ENCODE measurements at places on chromosomes 5 and 9.

GRCh38 chr9:97506306-97506705 is 4.8 kb downstream of the TMOD1 start:
- no peak for DNase-seq

DNA sequence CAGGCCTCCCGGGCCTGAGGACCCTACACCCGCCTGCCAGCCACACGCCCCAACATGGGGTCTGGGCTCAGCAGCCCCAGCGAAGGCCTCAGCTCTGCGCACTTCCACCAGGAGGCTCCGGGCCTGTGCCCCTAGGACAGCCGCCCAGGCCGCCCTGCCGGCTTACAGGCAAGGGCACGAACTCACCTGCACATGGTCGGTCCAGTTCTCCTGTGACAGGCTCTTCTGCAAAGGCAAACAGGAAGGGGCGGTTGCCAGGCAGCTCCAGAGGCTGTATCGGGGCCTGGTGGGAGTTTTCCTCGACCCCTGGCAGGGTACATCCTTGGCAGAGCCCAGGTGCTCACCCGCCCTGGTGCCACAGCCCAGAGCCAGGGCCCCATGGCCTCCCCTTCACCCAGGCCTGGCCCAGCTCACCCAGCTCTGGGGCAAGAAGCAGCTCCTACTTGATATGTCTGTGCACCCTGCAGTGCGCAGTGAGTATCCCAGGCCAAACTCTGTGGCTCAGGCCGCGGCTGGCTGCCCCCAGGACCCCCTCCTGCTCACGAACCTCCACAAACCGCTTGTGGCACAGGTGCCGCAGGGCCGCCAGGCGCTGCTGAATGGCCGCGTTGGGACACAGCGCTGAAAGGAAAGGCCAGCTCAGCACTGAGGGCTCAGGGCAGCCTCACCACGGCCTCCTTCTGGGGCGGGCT is 52.2 kb upstream of the NRARP start:
- no peak for DNase-seq

DNA sequence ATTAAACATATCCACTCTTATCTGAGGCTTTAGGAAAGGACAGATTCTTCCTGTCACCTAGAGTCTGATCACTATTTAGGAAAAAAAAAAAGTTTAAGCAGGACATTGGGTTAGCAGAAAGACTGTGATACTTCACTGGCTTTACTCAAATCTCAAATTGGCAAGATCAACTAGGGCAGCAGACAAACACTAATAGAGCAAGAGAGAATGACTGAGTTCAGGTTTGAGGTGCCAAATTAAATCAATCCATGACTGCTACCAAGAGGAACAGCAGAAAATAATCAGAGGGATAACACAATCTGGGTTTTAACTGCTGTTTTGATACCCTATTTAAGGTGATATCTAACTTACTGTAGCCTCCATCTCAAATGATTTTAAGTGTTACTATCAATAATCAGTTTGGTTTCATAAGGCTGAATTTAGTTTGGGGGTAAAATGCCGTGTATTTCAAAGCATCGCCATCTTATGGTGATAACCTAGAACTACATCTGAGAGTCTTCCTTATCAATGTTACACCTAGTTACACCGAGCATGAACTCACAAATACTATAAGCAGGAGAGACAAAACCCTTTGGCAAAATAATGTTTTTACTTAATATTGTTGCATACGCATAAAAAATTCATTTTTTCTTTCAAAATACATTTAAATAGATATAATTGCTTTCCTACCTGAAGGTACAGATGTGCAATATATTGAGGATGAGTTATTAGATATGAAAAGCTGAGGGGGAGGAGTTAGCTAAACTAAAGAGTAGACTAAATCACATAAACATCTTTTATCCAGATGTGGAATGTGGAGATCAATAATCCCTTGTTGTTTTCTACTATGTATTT is 286.4 kb upstream of the CDH12 start:
- no peak for DNase-seq

GRCh38 chr9:71729816-71730526 is 38.3 kb downstream of the CEMIP2 start:
- no peak for DNase-seq

- DNase-seq = no peak
Measured at GRCh38 chr9:120080849-120081248, 499.1 kb downstream of the CDK5RAP2 start.

DNA sequence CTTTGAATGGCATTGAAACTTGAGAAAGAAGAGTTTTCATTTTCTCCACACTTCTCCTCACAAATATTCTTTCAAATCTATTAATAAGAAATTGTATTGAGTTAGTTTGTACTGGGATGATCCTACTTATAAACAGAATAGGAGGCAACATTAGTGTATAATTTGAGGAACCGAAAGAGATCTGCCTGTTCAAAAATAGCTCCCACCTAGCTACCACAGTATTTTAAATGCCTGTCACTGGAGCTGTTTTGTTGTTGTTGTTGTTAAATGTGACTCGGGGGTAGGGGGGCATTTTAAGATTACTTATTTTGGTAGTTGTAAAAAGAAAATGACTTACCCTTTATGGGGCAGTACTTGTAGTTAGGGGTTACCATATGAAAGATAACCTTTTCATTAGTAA is 20.1 kb upstream of the HAPLN1 start:
- DNase-seq = no peak

GRCh38 chr9:124215368-124215910 is 42.3 kb upstream of the NEK6 start:
- DNase-seq = no peak

- no peak for DNase-seq
Measured at GRCh38 chr5:73985145-73985544, 359.1 kb downstream of the ARHGEF28 start.

- no peak for DNase-seq
Measured at GRCh38 chr5:14306329-14306815, 163.2 kb downstream of the TRIO start.

DNA sequence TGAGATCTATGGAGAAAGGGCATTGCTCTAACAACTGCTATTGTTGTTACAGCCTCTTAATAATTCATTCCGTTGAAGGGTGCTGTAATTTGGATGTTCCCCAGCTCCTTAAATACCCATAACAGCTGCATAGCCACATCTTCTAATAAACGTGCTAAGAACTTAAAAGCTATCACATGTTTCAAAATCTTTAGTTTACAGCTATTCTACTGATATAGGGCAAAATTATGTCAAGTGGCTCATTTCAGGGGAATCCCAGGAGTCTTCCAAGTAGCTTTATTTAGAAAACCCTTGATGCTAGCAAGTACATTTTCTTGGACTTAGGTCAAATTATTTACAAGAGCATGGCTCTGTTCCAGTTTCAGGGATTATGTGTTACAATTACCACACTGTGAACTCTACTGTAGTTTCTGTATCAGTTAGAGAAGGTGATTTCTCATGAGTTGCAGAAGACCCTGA is 990.4 kb upstream of the ACO1 start:
- no peak for DNase-seq

DNA sequence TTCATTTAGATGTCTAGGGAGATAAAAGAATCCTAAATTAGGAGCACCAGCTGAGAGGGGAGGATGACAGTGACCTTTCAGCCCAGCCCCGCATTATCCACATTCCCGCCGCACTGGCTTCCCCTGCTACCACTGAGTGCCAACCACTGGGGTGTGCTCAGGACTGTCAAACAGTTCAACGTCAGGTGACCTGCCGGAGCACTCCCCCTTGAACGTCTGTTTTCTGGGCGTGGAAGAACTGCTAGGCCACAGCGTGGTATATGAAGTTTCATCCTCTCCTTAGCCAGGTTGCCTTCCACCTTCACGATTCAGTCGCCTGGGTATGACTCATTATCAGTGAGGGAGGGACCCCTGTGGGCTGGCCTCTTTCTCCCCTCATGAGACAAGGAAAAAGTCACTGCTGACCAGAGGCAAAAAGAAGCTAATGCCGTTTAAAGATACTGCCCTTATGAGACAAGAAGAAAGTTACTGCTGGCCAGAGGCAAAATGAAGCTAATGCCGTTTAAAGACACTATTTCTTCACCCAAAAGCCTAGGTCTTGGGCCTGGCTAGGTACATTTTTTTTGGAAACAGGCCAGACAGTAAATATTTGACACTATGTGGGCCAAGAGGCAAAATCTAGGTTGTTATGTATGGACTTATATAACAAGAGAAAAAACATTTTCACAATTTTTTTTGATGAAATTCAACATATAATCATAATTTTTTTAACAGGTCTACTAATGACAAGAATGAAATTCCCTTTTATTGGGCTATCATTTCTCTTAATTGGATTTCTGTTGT is 4.6 kb downstream of the NMRK1 start:
- no peak for DNase-seq
